ENCODE measurements at places on chromosomes 2 and 18. TPM values are rescaled to one million over a fixed set of nuclear protein-coding genes. Genes with fewer than 3 reads are reported as not detected.

Gene BBS5
- polyA plus RNA-seq, result 5.3 TPM

Gene BMP10
- polyA plus RNA-seq, result not detected

Gene ARL4C
- polyA plus RNA-seq, result 4.1 TPM

Gene MYCN
- polyA plus RNA-seq, result 6.3 TPM

Gene SERPINB2
- 0.85 TPM for polyA plus RNA-seq

Gene EPC2
- polyA plus RNA-seq, result 26.4 TPM

Gene LRRTM1
- 0.48 TPM for polyA plus RNA-seq

Gene AQP12A
- polyA plus RNA-seq, result 0.74 TPM

Gene CDH20
- 1.1 TPM for polyA plus RNA-seq

Gene BOK
- 69.5 TPM for polyA plus RNA-seq

Gene ANKRD36
- polyA plus RNA-seq, result 12.8 TPM

Gene CDCA7
- 13.4 TPM for polyA plus RNA-seq

Gene COL6A3
- polyA plus RNA-seq, result 254 TPM

Gene NBEAL1
- 5.1 TPM for polyA plus RNA-seq

Gene B3GNT2
- polyA plus RNA-seq, result 7.9 TPM

Gene DSG4
- polyA plus RNA-seq, result not detected

Gene CIB4
- polyA plus RNA-seq, result not detected

Gene RRM2
- 31.8 TPM for polyA plus RNA-seq

Gene STEAP3
- 25.5 TPM for polyA plus RNA-seq

Gene LOXHD1
- polyA plus RNA-seq, result 2.8 TPM

Gene MAP3K19
- polyA plus RNA-seq, result not detected

Gene CDH19
- polyA plus RNA-seq, result 0.92 TPM

Gene TCF23
- polyA plus RNA-seq, result 0.17 TPM

Gene CGREF1
- polyA plus RNA-seq, result 0.75 TPM

Gene TEX44
- not detected for polyA plus RNA-seq

Measured in hindlimb muscle (tissue), 1 donor.